ENCODE measurements at places on chromosomes 1 and 21. TPM values are rescaled to one million over a fixed set of nuclear protein-coding genes. Genes with fewer than 3 reads are reported as not detected.
A peak's percentile ranks its signal among the peaks of the same experiment; 100 is the strongest.

DNA sequence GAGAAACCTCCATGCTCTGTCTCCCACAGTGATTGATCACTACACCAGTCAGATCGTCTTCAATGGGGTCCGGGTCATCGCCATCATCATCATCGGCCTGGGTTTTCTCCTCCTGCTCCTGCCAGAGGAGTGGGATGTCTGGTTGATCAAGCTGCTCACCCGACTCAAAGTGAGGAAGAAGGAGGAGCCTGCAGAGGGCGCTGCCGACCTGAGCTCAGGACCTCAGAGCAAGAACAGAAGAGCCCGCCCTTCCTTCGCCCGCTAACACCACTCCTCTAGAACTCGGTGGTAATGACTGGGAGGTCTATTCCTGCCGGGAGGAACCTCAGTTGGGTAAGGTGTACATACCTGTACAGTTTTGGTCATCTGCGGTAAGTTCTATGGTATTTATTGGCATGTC is 50.3 kb upstream of the COA6 start:
- no peak for DNase-seq

GRCh38 chr1:230312676-230313075 is 113.5 kb downstream of the PGBD5 start:
- DNase-seq = no peak

DNA sequence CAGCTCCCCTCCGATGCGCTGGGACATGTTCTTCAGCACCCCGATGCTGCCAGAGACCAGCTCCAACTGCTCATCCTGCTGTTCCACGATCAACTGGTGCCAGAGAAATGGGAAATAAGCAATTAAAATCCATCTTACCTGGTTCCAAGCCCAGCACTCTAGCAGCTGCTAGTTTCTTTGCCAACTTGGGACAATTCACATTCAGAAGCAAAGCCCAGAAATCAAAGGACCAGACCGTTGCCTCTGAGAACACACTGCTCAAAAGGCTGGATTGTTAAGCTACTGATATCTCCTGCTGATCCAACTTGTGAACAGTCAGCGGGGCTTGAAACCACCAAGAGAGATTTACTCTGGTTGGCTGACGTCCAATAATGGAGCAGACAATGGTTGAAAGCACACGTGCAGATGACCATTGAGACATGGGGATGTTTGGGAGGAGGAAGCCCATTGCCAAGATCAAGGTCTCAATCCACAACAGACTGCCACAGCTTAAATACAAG is 34.4 kb downstream of the STX6 start:
- DNase-seq = no peak

DNA sequence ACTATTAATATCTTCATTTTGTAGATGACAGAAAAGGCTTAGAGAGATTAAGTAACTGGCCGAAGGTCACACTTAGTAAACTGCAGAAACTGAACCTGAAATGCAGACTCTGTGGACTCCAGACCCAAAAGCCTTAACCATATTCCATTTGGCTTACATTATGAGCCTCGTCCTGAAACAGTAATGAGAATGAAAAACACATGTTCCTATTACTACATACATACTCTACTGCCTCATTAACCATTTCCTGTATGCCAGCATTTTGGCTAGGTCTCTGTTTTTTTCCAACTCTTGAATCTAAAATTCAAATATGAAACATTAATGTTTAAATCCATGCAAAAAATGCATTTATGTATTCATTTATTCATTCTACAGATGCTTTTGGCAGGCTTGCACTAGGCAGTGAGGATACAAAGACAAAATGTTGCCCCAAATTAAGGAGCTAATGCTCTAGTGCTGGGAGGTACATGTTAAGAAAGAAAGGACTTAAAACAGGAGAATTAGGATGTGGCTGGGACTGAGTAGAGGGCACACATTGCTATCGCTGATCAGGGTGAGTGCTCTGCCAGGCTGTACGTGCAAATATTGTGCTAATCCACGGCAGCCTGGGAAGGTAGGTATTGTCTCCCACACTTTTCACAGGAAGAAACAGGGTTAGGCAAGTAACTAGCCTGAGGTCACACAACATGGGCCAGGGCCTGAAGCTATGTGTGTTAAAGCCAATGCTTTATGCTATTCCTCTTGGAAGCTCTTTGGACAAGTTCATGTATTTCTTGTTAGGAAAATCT is 14.0 kb downstream of the DEGS1 start:
- no peak for DNase-seq

GRCh38 chr1:204308023-204308628 is 51.6 kb downstream of the PLEKHA6 start:
- no peak for DNase-seq

DNA sequence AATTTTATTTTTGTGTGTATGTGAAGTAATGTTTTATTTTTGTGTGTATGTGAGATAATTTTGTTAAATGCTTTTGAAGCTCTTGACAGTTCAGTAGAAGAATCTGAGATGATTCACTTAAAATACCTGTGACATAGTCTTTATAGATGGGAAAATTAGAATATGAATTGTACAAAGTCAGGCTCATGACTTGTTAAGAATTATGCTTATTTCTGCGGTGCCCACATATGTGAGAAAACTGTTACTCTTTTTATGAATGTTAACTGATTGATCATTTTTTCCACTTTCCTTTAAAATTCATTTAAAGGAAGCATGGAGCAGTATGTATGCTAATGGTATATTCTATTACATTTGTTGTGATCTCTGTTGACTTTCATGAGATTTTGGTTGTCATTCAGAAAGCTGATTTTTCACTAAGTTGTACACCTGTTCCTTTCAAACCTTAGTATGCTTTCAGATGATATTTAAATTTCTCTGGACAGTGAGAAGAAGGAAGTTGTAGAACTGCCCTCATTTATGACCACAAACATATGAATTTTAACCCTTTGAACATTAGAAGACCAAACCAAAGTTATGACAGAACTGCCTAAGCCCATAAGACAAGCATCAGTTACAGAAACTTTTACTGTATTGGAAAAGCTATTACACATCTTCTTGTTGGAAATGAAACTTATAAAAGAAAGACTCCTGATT is 110.1 kb downstream of the POU2F1 start:
- DNase-seq = no peak

GRCh38 chr1:232192781-232193450 is 437.0 kb downstream of the SIPA1L2 start:
- no peak for DNase-seq

DNA sequence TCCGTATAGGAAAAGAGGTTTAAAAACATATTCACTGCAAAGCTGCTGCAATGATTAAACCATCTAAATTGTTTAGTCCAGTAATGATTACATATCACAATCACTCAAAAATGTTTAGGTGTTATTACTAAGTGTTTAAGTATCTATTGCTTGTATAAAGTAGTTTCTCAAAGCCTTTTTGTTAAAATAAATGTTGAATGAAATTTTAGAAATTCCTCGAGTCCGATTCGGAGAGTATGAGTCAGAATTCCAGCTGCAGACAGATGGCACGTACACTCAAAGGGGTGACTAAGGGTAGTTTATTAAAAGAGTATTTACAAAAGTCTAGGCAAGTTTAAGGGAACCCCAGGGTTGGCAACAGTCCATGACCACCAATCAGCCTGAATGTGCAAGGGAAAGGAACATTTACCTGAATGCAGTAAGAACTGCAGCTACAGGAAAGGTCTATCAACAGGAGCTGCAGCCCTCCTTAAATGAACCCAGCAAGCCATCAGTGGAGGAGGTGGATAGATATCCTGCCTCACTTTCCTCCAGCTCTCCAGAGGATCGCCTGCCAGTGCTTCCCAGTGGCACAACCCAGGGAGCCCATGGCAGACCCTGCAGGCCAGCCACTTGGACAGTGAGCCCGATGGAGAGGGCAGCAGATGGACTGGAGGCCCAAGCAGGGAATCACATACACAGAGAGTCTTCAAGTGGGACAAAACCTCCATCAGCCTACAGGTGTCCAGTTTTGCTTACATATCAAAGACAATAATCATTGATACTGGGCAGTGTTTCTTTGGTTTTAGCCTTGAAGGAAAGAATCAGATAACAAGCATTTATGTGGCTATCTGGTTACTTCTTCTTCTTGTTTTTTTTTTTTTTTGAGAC is 92.1 kb upstream of the SLC44A3 start:
- no peak for DNase-seq

DNA sequence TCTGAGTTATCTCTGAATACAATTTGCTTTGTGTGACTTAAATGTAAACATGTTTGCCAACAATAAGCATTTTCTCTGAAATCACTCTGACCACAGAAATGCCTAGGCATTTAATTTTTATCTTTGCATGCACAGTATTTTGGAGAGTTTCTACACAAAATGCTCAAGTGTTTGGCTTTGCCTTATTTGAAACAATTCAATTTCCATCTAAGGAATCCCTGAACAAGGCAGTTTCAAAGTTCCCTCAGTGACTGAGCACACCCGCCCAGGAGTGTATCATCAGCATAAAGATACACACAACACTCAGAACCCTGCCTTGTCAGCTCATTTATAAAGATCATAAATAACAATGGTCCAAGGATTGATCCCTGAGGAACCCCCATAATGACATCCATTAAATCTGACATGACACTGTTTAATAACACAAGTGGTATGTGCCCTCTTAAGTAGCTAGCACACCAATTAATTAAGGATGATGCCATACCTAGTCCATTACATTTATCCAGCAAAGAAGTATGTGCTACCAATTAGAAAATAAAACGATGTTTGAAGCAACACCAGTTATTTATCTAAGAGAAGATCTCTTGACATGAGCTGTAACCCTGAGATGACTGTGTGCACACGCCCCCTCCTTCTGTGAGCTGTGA is 585.8 kb downstream of the ADGRL2 start:
- DNase-seq = no peak

DNA sequence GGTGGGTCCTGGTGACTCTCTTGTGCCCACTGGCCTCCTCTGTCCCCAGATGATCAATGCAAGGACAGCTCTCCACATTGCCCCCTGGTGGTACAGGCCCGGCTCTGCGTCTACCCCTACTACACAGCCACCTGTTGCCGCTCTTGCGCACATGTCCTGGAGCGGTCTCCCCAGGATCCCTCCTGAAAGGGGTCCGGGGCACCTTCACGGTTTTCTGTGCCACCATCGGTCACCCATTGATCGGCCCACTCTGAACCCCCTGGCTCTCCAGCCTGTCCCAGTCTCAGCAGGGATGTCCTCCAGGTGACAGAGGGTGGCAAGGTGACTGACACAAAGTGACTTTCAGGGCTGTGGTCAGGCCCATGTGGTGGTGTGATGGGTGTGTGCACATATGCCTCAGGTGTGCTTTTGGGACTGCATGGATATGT is 10.8 kb downstream of the ADAMTSL4 start:
- DNase-seq = peak; percentile 86

- DNase-seq = no peak
These were observed 28.4 kb downstream of the WDR4 start for GRCh38 chr21:42850866-42851391.

DNA sequence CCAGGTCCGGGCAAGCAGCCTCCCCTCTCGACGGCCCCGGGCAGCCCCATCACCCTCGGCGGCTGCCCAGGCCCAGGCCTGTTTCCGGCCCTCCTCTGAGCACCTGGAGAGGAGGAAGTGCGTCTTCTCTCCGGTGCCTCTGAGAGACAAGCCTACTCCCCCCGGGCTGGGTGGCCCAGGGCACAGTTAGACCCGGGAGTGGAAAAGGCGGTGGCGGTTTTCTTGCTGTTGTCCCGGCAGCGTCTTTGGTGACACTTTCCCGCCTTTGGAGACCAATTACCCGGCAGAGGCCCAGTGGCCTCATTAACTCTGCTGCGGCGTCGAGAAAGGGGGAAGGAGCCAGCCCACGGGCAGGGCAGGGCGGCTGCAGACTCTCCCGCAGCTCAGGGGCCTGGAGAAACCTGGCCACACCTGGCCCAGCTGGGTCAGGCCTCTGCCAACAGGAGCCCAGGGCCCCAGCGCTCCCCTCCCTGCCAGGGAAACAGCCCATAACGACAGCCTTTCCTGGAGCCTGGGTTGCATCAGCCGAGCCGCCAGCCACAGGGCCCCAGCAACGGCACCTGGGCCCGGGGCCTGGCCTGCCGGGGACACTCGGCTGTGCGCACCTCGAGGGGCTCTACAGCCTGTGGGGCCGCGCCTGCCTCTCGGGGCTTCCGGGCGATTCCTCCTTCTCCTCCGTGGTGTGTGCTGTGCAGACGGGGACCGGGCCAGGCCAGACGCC is 28.4 kb upstream of the C1orf159 start:
- peak; percentile 74 for DNase-seq

- no peak for DNase-seq
These were observed 19.8 kb downstream of the PRAMEF11 start for GRCh38 chr1:12811409-12811784.

GRCh38 chr1:58156124-58156468 is 390.4 kb downstream of the OMA1 start:
- DNase-seq = no peak

GRCh38 chr1:147611586-147611985 is 58.7 kb downstream of the ACP6 start:
- DNase-seq = no peak

DNA sequence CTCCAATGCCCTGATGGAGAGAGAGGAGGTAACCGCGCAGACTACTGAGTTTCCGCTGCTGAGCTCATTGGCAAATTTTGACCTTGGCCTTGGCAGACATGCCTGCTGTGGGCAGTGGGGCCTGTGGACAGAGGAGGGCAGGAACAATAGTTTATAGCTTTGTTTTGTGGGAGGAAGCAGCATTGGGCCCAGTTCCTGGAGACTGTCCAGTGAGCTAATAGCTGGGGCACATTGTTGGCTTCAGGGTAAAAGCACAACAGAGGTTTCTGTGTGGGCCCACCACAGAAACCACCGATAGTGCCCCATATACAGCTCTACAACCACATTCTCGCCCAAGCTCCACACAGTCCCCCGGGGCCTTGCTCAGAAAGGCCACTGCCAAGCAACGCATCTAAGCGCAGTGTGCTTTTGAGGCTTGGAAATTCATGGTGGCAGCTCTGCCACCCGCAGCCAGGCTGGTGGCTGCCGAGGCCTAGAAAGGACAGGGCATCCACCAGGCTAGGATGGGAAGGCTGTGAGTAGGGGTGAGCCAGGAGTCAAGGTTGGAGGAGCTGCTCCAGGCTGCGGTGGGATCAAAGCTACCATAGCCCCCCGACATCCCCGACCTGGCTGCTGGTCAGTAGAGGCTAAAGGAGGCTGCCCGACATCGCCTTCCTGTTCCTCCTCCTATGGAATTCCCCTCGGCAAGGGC is 43.2 kb downstream of the NEK2 start:
- DNase-seq = no peak

GRCh38 chr1:245856944-245857531 is 650.0 kb downstream of the SMYD3 start:
- no peak for DNase-seq

GRCh38 chr1:119587341-119587740 is 60.7 kb downstream of the ZNF697 start:
- no peak for DNase-seq

- no peak for DNase-seq
These were observed 107.6 kb downstream of the GLUL start for GRCh38 chr1:182283746-182284544.

The MAP1LC3C gene
- not detected for total RNA-seq

The UBE2U gene
- total RNA-seq = not detected

The ANGPTL3 gene
- not detected for total RNA-seq

The MX2 gene
- total RNA-seq = 18.9 TPM

The S100A16 gene
- total RNA-seq = 81.8 TPM

The B4GALT2 gene
- 39.7 TPM for total RNA-seq

The ASTN1 gene
- 2.2 TPM for total RNA-seq

The PAQR6 gene
- total RNA-seq = 4.4 TPM

All from ureter (tissue), 1 donor.